Transverse colon (tissue), 4 donors: ENCODE measurements at places on chromosomes 13 and 19. TPM values are rescaled to one million over a fixed set of nuclear protein-coding genes. Genes with fewer than 3 reads are reported as not detected.

Gene CRYL1
- 188 TPM for total RNA-seq

Gene CHAF1A
- 8.5 TPM for total RNA-seq

Gene ODAD3
- not detected for total RNA-seq

Gene ZNF112
- total RNA-seq: 2.0 TPM

Gene TUBB4A
- total RNA-seq: 0.60 TPM

- H3K27me3 ChIP-seq: no peaks in the 10 kb centered on the region
- H3K4me1 ChIP-seq: peaks cover 5% of the 10 kb centered on the region
- no peaks in the 10 kb centered on the region for H3K36me3 ChIP-seq
Measured at GRCh38 chr19:23116802-23117571, at the start of gene ZNF730. TSS of gene ZNF730 (plus strand) at chr19:23117025. CDS start at chr19:23117174, 149 bp downstream.

- H3K36me3 ChIP-seq: no peaks in the 10 kb centered on the region
- H3K27me3 ChIP-seq: peaks cover 6% of the 10 kb centered on the region
- H3K4me3 ChIP-seq: no peak overlapping the region
- DNase-seq: no peak
- H3K27ac ChIP-seq: no peak overlapping the region
- H3K4me1 ChIP-seq: no peaks in the 10 kb centered on the region
Measured at GRCh38 chr13:111503905-111504695, 183.7 kb downstream of the TEX29 start.

GRCh38 chr19:55676889-55677505 lies 2.0 kb downstream of the EPN1 start:
- DNase-seq: no peak
- H3K36me3 ChIP-seq: no peaks in the 10 kb centered on the region
- H3K4me1 ChIP-seq: peaks cover 30% of the 10 kb centered on the region
- peak overlapping the region; percentile 59 for H3K27ac ChIP-seq

- no peaks in the 10 kb centered on the region for H3K4me1 ChIP-seq
- H3K27ac ChIP-seq: no peak overlapping the region
- H3K4me3 ChIP-seq: no peak overlapping the region
- no peaks in the 10 kb centered on the region for H3K36me3 ChIP-seq
Measured at GRCh38 chr13:44837250-44837649, 152.0 kb downstream of the NUFIP1 start.

GRCh38 chr13:27138457-27139093 lies 33.0 kb downstream of the USP12 start:
- H3K27ac ChIP-seq: no peak overlapping the region
- DNase-seq: no peak
- no peaks in the 10 kb centered on the region for H3K27me3 ChIP-seq
- H3K4me1 ChIP-seq: peaks cover 33% of the 10 kb centered on the region
